ENCODE measurements at places on chromosomes 13 and 19.

GRCh38 chr13:43782686-43783085 is 4.1 kb downstream of the ENOX1 start:
- DNase-seq: no peak

DNA sequence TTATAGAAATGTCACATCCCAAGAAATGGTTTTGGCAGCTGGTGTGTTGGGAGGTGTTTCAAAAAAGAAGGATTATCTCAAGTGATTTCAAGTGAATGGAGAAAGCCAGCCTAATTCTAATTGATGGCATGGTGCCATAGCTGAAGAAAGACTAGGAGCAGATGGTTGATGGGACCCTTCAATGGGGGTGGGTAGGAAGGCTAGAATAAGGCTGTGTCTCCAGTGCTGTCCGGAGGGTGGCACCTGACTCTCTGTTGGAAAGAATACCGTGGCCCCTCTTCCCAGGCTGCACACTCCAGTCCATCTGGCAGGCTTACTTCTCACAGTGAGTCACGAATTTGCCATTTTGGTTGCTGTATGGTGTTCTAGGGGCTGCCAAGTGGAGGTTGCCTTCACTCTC is 51.0 kb upstream of the GPR12 start:
- DNase-seq: no peak

DNA sequence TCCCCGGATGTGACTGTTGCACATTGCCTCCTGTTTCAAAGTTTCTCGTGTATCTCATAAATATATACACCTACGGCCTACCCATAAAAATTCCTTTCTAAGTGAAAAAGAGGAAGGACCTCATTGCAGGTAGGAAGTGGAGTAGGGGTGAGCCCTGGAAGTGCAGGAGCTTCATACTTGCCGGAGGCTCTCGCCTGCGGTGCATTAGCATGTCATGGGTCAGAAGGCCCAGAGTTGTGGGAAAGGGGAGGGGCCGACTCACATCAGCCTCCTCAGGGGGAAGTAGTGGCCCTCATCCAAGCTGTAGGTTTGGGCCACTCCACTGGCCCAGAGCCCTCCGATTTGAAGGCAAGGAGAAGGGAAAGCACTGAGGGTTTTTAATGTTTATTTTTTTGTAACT is 26.0 kb upstream of the IRS2 start:
- DNase-seq: no peak

- no peak for DNase-seq
Measured at GRCh38 chr13:51997641-51998330, 13.5 kb downstream of the ATP7B start.

DNA sequence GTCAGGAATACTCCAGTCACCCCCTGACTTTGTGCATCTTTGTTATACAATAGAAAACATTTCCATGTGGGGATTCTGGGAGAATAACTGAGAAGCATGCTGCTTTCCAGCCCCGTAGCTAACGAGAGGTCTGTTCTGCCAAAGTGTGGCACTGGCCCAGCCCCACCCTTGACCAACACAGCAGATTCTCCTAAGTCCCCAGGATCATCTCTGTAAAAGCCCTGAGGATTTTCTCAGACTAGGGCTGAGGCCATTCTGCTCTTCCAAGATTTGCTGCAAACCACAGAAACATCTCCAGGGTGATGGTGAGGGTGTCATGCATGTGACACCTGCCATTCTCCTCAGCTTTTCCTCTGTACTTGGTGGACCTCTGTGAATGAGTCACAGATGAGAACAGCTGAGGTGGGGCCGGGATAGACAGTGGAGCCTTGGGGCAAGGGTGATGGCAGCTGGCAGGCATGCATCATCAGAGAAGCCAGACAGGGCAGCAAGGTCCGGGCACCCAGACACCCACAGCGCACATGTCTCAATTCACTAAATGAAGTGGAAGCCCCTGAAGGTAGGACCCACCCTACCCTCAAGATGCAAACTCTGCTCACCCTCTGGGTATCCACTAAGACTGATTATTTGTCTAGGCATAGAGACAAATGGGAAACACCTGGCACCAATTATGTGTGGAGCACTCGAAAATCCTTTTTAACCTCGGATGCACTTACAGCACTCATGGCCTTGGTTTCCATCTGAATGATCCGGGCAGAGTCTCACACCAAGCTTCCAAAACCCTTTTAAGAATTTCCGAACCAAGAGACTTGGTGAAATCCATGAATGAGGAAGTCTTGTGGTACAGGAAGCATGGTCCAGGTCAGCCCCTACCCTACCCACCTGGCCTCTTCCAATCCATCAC is 20.1 kb upstream of the DOCK9 start:
- no peak for DNase-seq

DNA sequence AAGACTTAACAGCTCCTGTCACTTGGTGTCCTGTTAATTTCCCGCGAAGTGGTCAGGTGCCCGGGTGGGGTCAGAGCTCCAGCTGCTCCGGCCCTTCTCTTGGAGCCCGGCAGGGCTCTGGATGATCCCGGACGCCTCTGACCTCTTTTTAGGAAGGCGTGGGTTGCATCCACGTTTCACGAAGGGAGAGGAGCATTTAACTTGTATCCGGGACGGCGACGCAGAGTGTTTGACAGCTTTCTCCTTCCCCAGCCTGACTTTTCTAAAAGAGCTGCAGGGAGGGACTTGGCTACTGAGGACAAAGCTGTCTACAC is 656 bp downstream of the ZNF155 start:
- no peak for DNase-seq

Data from activated naive CD4-positive, alpha-beta T cell (primary cell).